IPS-NIHi11 (cell line): ENCODE measurements at places on chromosomes 16 and 17.

DNA sequence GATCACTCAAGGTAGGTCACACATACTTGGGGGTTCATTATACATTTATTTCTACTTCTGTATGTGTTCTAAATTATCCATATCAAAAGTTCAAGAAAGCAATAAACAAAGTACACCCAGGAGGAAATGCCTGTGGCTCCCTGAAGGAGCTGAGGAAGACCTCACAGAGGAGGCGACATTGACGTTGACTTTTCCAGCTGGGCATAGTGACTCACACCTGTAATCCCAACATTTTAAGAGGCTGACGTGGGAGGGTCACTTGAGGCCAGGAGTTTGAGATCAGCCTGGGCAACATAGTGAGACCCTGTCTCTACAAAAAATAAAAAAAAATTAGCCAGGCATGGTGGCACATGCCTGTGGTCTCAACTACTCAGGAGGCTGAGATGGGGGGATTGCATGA lies 16.3 kb downstream of the ITGAD start:
- DNase-seq: no peak

DNA sequence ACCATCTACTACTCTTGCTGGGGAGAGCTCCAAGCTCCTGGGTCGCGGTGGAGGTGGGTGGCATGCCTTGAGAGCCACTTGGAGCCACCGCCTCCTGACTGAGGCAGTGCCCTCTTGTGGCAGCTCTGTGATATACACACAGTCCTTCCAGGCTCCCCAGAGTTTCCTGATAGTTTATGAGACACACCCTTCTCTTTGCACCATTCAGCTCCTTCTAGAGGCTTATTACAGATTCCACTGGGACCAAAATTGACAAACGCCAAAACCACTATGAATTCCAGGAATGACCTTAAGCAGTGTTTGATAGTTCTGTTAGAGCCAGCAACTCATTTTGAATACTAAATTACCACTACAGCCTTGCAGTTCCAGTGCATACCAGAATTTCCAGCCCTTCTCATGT lies 170.1 kb upstream of the CDH13 start:
- DNase-seq: peak; percentile 82

GRCh38 chr17:82881900-82882714 lies 42.3 kb upstream of the ZNF750 start:
- no peak for DNase-seq

DNA sequence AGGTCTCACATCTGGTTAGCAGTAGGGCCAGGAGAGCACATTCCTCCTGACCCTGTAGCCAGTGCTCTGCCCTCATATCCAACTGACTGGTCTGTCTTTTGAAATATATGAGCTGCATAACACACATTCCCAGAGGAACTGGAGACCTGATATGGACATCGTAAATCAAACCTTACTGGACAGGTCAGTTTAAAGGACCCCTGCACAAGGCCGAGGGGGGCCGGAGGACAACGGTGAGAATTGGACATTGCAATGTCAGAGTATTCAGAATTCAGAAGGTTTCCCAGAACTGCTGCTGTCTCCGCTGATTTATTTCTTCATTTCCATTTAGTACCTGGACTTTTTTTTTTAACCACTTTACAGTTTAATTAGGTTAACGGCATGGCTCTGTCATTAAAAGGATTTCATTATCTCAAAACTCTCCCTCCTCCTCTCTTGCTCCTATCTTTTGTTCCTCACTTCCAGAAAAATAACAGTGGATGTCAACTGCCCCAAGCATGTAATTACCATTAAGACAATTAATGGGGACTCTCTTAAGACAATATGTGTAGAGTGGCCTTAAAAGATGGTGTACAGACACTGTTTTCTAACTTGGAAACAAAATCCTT lies 4.9 kb downstream of the PMFBP1 start:
- no peak for DNase-seq

- no peak for DNase-seq
Measured at GRCh38 chr17:74918906-74919305, 4.1 kb downstream of the USH1G start.

- DNase-seq: peak; percentile 62
Measured at GRCh38 chr17:7523033-7523432, 25.8 kb upstream of the TNFSF12 start.

- no peak for DNase-seq
Measured at GRCh38 chr16:50821586-50821985, 79.7 kb downstream of the CYLD start.

- DNase-seq: no peak
Measured at GRCh38 chr16:5235119-5235518, 137.5 kb upstream of the EEF2KMT start.

- DNase-seq: no peak
Measured at GRCh38 chr17:27206447-27206846, 87.5 kb upstream of the WSB1 start.
